Posterior cingulate gyrus (tissue), 11 donors: ENCODE measurements at places on chromosomes 7 and 10.

GRCh38 chr10:31830887-31831286 lies 97.7 kb downstream of the ARHGAP12 start:
- no peak for DNase-seq

GRCh38 chr10:69846293-69846921 lies 44.7 kb downstream of the COL13A1 start:
- DNase-seq, result no peak

DNA sequence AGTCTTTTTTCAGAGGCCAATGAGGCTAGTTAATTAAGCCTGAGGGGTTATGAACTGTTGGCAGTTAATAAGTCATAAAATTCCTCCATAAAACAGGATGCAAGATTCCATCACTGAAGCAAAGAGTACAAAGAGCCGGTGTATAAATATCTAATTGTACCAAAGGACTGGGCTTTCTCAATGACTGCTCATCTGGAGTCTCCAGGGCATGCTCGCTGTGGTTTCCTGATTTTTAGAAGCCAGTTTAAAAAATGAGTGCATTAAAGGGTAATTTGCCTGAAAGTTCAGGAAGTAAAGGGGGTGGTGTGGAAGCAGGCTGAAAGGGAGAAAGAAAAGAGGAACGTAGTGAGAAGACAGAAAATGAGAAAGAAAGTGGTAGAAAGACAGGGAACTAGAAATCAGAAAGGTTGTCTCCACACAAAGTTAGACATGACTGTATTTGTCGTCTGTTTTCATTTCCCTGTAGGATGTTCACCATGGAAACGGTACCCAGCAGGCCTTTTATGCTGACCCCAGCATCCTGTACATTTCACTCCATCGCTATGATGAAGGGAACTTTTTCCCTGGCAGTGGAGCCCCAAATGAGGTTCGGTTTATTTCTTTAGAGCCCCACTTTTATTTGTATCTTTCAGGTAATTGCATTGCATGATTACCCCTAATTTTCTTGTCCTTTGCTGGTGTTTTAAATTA lies 282.3 kb downstream of the TWIST1 start:
- no peak for DNase-seq

- no peak for DNase-seq
Measured at GRCh38 chr7:37428681-37429434, 19.8 kb downstream of the ELMO1 start.

GRCh38 chr10:70174058-70174741 lies 3.9 kb upstream of the SAR1A start:
- no peak for DNase-seq
